Myocyte (in vitro differentiated cells): ENCODE measurements at places on chromosomes 3 and 15. TPM values are rescaled to one million over a fixed set of nuclear protein-coding genes. Genes with fewer than 3 reads are reported as not detected.

- peak; percentile 75 for DNase-seq
Measured at GRCh38 chr15:66698318-66698961, 3.6 kb upstream of the SMAD6 start.

GRCh38 chr3:65811086-65811761 is 227.5 kb downstream of the MAGI1 start:
- peak; percentile 53 for DNase-seq

- DNase-seq, result peak; percentile 55
Measured at GRCh38 chr15:101232677-101233076, 19.2 kb downstream of the CHSY1 start.

Gene SLC6A20
- not detected in 2 replicates for total RNA-seq

Gene C2CD4A
- not detected in 2 replicates for total RNA-seq
